ENCODE measurements at places on chromosomes 6 and 20.

GRCh38 chr6:160240691-160241084, 17.9 kb downstream of the SLC22A2 start:
- DNase-seq = no peak

DNA sequence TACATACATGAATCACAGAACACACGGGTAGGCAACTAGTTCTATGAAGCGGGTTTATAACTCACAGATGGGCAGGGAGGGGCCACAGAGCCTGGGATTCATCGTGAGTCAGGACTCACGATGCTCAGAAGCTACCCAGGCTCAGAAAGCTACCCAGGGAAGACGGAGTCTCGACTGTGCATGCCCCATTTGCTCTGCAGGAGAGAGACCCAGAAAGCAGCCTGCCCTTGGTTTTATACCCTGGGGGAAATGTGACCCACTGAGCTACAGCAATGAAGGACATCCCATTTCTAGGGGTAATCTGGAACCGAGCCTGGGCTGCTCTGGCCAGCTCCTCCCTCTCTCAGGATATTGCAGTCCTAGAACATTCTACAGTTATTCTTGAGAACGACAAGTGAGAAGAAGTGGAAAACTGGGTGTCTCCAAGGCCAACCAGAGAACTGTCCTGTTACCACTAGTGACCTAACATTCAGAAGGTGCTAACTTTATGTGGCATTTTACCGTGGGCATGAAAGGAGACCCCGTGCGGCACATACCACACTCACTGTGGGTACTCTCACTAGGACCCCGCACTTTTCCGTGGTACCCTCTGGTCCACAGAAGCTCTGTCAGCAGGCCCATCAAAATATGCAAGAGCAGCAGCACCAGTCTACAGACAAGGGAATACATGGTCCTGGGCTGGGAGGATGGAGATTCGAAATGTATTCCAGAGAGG, 201.9 kb upstream of the PMEPA1 start:
- no peak for DNase-seq

- DNase-seq = no peak
These were observed 145.7 kb downstream of the WDR27 start for GRCh38 chr6:169555971-169556617.

DNA sequence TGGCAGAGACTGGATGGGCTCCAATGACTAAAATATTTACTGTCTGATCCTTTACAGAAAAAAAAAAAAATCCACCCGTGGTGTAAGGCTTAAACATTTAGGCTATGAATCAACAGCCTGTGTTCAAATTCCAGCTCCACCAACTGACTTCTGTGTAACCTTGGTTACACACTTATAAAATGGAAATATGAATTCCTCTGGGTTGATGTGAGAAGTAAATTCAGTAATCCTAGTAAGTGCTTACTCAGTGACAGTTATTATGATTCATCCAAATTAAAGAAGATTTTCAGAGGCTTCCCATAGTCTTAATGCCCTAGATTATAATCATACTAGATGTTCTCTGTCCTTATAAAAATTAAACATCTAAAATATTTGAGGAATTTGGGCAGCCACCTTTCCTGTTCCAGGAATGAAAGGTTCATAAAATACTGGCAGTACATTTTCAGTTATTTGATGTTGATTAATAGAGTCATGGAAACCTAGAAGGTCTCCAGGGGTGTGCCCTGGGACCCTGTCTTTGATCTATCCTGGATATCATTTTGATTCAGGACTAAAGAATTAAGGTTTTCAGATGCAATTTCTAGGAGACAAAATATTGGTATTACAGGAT, 180.3 kb upstream of the ZNF217 start:
- no peak for DNase-seq

DNA sequence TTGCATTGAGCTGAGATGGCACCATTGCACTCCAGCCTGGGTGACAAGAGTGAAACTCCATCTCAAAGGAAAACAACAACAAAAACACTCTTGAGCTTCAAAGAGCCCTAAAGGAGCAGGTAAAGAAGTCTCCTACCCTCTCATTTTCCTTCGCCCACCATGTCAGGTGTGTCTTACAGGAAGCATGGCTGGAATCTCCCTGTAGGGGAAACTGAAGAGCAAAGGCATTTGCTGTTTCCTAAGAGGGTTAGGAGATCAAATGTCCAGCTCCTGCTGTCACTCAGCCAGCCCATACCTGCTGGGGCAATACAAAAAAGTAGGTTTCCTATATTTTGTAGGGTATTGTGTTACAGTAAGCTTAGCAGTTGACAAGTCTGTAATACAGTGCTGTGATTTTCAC, 43.3 kb downstream of the SPATA2 start:
- no peak for DNase-seq

DNA sequence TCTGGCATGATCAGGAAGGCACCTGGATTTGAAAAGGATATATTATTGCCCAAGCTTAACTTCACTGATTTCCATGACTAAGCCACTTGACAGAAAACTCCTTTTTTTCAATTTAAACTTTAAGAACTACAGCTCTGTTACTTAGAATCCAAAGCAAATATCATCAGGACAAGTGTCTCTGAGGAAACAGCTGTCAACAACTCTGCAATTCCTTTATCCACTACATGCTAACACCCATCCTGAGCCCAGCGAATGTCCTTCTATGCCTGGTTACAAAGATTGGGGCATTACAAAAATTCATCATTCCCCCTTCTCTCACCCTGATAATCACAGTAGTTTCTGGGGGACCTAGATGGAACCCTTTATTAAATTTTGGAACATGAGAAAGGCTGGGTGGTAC, 136.8 kb downstream of the GMPR start:
- no peak for DNase-seq

DNA sequence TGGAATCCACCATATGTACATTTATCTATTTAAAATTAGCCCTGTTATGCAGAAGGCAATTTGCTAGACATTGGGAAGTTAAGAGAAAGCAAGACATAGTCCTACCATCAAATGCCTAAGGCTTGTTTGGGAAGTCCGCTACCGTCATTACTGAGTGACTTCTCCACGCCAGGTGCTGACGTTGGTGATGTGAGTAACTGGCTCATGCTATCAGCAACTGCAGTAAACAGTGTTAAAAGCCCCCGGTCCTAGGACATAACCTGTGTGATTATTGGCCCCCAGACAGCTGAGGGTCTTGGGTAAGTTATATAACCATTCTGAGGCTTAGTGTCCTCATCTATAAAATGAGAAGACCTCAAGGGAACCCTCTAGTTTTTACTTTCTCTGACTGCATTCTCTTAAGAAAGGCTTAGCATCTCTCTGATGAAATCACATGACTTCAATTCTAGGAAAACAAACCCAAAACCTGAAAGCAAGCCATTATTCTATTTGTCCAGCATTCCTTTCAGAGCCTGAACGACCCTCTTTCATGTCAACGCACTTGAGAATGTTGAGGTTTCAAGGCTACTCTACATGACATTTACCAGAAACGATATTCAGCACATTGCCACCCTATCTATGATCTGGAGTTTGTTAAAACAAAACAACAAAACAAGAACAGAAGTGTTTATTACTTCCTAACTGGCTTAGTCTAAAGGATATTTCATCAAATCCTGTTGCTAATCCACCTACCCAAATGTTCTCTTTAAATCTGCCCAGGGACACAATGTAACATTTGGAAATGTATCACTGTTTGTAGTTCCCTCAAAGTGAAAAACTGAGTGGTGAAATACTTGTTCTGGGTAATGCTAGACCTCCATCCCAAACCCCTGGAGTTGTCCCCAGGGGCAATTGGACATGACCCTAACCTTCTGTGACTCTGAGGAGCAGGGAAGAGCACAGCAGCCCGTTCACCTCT, 133.8 kb downstream of the BTBD3 start:
- no peak for DNase-seq

DNA sequence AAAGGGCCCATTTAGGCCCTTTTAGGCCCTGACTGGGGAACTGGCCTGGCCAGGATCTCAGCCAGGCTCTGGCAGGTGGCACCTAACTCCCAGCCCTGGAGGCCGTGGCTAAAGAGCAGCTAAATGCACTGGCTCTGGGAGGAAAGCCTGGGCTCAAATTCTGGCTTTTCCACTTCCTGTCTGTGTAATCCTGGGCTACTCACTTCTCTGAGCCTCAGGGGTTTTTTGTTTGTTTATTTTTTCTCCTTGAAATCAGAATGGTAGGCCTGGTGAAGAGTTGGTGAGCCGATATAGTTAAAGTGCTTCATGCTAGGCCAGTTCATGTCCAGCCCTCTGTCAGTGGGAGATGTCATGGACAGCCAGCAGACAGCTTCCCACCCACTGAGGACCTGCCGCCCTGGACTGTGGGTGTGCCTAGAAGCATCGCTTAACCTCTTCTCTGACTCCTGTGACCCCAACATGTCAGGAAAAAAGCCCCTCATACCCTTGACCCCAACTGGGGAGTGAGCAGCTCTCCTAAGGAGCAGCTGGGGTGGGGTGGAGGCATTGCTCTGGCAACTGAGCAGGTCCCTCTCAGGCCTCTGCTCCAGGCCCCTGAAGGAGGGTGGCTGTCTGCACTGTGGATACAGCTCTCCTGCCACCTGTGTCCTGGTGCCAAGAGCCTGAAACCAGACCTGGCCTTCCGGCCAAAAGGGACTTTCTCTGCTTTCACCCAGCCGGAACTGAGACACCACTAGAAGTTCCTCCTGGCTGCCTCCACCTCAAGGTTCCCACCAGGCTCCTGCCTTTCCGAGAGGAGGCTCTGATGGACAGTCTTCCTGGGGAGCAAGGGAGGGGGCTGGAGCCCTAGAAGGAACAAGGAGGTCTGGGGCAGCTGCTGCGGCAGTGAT, 57.2 kb upstream of the MYL9 start:
- no peak for DNase-seq

GRCh38 chr6:11246722-11247121, 14.3 kb upstream of the NEDD9 start:
- DNase-seq = no peak

GRCh38 chr6:29853245-29853644, 25.6 kb downstream of the HLA-G start:
- no peak for DNase-seq
